ENCODE measurements at places on chromosomes 7 and 10.

DNA sequence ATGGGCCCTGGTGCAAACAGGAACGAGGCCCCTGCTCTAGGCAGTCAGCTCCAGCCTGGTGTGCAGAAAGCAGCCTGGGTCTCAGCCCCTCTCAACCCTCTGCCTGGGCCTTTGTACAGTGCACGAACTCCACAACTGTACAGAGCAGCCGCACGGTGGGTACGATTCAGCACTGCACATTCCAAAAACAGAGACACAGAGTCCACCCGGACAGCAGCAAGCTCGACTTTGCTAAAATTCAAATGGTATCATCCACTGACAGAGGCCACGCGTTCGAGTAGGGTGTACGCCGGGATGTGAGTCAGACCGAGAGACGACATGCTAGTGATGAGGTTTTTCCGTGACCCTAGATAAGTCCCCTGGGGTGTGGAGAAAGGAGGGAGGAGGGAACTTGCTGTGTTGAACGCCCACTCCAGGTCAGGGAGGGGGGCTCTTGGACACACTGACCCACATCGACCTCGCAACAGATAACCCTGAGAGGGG, 65.6 kb upstream of the PDGFA start:
- no peak for DNase-seq

DNA sequence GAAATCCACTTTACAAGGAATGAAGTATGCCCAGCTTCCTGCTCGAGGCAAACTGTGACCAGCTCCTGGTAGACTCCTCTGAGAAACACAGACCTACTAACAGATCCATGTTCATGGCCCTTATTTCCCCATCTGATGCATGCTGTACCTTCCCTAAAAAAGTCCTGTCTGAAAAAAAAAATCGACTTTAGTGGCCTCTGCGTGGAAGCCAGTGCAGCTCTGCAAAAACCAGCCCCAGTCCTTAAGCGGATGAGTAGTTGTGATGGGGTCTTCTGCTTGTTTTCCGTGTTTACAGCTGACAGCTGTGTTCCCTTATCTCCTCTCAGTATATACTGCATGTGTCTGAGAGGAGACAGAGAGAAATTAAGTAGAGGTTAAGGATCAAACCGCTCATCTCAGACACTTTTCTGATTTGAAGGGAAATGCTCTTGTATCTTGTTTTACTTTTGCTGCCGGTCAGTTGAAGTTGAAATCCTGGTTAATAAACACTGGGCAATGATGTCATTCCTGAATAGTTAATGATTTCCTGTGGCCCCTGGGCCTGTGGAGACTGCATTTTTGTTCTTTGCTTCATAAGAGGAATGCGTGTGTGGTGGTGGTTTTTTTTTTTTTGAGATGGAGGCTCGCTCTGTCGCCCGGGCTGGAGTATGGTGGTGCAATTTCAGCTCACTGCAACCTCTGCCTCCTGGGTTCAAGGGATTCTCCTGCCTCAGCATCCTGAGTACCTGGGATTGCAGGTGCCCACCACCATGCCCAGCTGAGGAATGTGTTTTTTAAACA, 67.6 kb downstream of the DOCK1 start:
- DNase-seq = peak; percentile 82

DNA sequence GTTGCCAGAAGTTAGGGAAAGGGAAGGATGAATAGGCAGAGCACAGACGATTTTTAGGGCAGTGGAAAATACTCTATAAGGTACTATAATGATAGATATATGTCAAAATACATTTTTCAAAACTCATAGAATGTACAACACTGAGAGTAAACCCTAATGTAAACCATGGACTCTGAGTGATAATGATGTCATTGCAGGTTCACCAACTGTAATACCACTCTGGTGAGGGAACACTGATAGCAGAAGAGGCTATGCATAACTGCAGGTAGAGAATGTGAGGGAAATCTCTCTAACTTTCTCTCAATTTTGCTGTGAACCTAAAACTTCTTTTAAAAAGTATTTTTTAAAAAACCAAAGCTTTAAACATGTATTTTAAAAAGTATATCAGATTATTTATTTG, 22.1 kb downstream of the POT1 start:
- no peak for DNase-seq

DNA sequence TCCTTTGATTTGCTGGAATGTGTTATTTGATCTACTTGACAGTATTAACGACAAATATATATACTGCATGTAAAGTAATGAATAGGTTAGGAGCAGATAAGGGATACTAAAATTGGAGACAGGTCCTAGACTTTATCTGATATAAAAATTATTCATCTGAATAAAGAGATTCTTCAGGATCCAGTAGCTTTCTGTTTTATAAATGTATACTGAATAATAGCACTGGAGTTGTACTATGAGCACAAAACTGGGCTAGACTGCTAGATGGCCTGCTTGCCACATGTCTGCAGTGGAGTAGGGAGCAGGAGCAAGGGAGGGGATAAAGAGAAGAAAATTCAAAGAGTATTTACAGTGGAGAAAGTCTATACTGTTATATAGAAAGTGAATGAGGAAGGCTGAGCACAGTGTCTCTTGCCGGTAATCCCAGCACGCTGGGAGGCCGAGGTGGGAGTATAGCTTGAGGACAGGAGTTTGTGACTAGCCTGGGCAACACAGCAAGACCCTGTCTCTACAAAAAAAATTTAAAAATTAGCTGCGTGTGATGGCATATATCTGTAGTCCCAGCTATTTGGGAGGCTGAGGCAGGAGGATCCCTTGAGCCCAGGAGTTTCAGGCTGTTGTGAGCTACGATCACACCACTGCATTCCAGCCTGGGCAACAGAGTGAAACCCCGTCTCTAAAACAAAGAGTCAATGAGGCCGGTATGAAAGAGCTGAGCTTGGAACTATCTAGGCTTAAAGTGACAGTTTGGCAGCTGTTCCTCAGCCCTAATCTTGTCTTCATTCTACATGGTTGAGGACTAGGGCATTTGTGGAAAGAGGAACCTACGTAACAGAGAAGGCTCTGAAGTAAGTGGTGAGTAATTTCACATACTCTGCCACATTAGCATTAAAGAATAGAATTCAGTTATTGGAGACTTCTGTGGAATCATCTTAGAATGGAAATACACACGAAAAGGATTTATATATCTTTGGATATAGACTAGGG, 41.8 kb downstream of the CD36 start:
- DNase-seq = no peak

DNA sequence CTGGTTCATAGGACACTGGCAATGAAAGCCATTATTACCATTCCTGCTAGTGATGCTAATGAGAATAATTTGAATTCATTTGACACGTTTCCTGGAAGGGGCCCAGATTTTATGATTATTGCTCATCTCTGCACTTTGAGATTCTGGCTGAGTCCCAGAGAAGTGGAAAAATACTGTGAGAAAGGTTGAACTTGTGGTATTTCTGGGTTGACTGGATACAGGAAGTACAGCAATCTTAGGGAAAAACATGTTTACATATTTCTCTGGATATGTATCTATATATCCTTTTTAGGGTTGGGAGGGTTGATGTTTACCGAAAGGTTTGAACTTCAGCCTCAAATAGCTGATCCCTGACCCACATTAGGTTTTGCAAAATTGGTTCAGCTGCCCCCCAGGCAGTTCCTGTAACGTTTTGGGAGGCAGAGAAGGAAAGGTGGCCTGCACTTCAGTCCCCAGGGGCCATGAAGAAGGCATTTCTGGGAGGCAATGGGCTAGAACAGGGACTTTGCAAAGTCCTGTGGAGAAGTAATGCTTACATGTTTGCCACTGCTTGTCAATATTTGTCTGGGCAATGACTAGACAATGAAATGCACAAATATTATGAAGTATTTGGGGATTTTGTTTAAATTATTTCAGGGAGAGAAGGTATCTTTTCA, 253.7 kb upstream of the PITRM1 start:
- peak; percentile 75 for DNase-seq

DNA sequence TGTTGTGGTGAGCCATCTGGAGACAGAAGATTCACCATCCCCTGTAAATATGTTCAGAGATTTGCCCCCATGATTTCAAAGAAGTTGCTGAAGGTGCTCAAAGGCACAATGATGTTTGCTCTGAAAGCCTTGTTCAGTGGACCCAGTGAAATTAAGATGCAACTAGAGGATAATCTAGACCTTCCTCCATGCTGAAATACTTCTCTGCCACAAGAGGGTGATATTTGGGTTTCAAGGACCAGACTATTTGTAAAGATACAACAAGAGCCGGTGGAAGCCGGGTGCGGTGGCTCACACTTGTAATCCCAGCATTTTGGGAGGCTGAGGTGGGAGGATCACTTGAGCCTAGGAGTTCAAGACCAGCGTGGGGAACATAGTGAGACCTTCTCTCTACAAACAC, 13.5 kb upstream of the MSRB2 start:
- peak; percentile 19 for DNase-seq

DNA sequence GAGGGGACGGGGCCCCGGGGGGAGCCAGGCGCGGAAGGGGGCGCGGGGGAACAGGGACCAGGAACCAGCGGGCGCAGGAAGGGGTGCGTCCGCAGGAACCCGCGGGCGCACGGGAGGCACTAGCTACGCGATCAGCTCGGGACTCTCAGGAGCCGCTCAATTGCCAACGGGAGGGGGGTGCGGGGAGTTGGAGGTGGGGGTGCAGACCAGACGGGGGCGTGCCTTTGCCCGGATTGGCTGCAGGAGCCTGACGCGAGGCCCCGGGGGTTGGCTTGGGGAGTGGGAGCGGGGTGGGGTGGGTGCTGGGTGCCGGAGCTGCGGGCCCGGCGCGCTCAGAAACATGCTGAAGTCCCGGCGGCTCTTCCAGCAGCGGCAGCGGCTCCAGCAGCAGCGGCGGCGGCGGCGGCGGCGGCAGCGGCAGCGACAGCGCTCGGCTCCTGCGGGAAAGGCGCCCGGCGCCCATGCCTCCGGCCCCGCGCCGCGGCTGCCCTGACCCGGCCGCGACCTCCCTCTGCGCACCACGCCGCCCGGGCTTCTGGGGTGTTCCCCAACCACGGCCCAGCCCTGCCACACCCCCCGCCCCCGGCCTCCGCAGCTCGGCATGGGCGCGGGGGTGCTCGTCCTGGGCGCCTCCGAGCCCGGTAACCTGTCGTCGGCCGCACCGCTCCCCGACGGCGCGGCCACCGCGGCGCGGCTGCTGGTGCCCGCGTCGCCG, at the start of gene ADRB1:
TSS of gene ADRB1 (plus strand) at position 335 of the 715 bp plus-strand sequence. CDS start at position 602, 267 bp downstream.
- no peak for DNase-seq

GRCh38 chr10:3754727-3755439, 30.1 kb downstream of the KLF6 start:
- DNase-seq = peak; percentile 86

GRCh38 chr7:2233926-2234325, 1.2 kb upstream of the MAD1L1 start:
- no peak for DNase-seq

GRCh38 chr7:134121632-134122139, 5.5 kb upstream of the LRGUK start:
- no peak for DNase-seq

GRCh38 chr10:111481866-111482265, 405.0 kb downstream of the ADRA2A start:
- DNase-seq = no peak

- peak; percentile 46 for DNase-seq
These were observed 16.7 kb downstream of the GPRIN2 start for GRCh38 chr10:46539596-46540411.

DNA sequence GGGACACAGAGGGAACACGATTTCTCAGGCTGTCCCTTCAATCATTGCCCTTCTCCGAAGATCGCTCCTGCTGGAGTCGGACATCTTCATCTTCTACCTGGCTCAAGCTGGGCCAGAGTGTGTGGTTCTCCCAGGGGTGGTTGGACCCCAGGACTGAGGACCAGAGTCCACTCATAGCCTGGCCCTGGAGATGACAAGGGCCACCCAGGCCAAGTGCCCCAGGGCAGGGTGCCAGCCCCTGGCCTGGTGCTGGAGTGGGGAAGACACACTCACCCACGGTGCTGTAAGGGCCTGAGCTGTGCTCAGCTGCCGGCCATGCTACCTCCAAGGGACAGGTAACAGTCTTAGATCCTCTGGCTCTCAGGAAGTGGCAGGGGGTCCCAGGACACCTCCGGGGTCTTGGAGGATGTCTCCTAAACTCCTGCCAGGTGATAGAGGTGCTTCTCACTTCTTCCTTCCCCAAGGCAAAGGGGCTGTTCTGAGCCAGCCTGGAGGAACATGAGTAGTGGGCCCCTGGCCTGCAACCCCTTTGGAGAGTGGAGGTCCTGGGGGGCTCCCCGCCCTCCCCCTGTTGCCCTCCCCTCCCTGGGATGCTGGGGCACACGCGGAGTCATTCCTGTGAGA, 23.3 kb downstream of the TBATA start:
- DNase-seq = no peak

GRCh38 chr10:75350791-75351190, 50.8 kb downstream of the ZNF503 start:
- DNase-seq = peak; percentile 62

DNA sequence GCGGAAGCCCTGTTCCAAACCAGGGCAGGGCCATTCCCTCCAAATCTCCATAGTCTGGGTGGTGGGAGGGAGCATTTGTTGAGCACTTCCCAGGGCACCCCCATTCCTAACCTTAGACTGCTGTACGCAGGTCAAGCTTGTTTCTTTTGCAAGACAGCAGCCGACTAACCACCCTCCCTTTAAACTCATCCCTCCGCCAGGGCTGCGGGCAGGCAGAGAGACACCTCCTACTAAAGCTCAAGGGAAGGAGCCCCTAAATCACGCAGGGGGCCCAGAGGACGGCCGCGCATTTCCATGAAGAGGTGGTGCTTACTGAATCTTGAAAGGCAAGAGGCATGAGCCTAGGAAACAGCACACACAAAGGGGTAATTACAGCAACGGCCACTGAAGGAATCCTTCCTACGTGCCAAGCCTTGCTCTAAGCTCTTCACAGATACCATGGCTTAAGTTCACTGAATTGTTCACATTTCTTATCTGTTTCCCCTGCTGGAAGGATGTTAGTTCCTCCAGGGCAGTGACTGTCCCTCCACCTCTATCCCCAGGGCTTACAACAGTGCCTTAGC, 90.0 kb downstream of the PROSER2 start:
- DNase-seq = no peak

- no peak for DNase-seq
These were observed 129.3 kb upstream of the PRR15 start for GRCh38 chr7:29434380-29434768.

GRCh38 chr10:126833542-126833941, 71.7 kb upstream of the DOCK1 start:
- DNase-seq = no peak

DNA sequence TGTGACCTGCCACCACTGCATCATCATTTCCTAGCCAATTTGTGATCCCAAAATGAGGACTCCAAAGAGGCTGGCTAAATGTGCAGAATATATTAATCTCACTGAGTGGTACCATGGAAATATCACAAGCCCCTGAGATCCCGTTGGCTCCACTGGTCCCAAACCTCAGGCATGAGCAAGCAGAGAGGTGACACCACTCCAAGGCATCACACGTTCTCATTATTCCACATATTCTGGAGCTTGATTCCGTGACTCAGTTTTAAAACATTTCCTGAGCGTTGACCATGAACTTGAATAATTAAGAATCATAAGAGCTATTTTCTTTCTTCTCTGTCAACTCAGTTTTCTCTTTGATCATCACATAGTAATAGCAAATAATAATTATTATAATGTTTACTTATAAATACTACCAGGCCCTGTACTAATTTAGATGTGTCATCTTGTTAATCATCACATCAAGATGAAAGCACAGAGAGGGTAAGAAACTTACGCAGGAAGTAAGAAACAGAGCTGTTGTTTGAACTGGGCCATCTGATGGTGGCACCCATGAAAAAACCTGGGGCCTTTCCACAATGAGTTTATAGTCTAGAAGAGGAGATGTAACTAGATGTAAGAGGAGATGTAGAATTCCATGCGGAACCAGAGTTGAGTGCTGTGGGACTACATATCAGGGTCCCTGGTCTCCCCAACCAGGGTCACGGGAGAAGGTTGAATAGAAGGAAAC, 3.5 kb downstream of the APBB1IP start:
- DNase-seq = peak; percentile 86

- no peak for DNase-seq
These were observed 1.1 kb downstream of the TMEM178B start for GRCh38 chr7:141074997-141075396.

Data from RPMI7951 (cell line).